NCI-H2029 (cell line): ENCODE measurements at places on chromosomes 3 and 15.

DNA sequence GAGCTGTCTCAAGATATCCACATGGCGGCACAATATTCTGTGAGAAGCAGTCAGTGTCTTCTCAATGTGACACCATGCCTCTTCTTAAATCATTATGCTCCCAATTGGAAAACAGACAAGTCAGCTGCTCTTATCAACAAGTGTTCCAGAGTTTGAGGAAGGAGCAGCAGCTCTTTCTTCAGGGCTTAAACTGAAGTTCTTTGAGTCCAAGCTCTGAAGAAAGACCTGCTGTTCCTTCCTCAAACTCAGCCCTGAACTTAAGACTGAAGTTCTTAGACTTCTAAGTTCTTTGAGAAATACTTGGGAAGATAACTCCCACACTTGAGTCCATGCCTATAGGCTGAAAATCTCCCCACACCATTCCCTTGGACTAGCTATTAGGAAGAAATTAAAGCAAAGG is 43.4 kb downstream of the NPTN start:
- DNase-seq, result no peak

DNA sequence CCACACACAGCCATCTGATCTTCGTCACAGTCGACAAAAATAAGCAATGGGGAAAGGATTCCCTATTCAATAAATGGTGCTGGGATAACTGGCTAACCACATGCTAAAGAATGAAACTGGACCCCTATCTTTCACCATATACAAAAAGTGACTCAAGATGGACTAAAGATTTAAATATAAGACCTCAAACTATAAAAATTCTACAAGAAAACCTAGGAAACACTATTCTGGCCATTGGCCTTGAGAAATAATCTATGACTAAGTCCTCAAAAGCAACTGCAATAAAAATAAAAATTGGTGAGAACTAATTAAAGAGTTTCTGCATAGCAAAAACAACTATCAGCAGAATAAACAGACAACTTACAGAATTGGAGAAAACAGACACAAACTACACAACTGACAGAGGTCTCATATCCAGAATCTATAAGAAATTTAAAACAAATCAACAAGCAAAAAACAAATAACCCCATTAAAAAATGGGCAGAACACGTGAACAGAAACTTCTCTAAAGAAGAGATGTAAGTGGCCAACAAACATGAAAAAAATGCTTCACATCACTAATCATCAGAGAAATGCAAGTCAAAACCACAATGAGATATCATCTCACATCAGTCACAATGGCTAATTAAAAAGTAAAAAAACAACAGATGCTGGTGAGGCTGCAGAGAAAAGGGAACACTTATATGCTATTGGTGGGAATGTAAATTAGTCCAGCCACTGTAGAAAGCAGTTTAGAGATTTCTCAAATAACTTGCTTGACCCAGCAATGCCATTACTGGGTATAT is 104.0 kb downstream of the NR1I2 start:
- DNase-seq, result no peak

DNA sequence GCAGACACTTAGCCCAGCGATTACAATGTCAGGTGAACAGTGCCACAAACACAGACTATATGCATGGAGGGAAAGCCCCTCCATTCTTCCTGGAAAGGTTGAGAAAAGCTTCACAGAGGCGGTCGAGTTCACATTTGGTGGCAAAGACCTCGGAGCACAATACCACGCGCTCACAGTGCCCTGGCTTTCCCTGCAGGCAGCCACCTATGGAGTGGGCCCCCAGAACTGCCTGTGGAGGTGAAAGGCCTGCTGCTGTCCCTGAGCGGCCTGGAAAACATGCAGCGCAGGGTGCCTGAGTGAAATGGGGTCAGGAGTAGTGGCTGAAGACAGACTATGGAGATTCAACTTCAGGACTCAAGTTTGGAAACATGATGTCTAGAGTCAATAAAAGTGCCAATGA is 26.9 kb downstream of the PDIA5 start:
- no peak for DNase-seq

DNA sequence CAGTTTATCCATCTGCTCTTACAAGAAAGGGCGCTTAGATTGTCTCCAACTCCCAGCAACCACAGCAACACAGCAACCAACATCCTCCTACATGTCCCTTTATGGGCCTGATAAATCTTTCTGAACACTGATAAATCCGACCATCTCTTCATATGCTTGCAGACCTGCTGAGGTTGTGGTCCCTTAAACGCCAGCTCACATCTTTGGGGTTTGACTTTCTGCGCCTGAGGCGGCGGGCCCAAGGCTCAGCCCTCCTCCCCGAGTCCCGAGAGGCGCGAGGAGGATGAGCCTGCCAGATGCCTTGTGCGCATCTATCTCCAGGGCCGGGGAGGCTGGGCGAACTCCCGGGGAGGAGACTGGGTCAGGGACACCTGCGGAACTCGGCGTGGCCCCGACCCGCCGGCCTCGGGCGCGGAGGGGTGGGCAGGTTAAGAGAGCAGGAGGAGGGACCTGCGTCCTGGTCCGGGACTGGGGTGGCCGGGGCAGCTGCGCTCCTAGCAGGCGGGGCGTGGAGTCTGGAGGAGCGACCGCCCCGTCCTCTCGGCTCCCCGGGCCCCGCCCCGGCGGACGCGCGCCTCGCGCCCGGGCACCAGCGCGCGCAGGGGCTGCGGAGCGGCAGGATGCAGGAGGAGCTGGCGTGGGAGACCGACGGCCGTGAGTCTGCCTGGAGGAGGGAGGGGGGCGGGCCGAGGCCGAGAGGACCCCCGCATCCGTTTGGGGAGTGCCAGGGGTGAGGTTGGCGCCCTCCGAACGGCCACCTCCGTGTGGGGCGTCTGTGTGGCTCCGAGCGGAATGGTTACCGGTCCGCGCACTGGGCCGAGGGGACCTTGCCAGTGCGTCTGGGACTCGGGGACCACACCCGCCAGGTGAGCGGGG is at the start of gene ANKDD1A:
TSS of gene ANKDD1A (plus strand) at position 592 of the 876 bp plus-strand sequence. CDS start at position 621, 29 bp downstream.
- no peak for DNase-seq

DNA sequence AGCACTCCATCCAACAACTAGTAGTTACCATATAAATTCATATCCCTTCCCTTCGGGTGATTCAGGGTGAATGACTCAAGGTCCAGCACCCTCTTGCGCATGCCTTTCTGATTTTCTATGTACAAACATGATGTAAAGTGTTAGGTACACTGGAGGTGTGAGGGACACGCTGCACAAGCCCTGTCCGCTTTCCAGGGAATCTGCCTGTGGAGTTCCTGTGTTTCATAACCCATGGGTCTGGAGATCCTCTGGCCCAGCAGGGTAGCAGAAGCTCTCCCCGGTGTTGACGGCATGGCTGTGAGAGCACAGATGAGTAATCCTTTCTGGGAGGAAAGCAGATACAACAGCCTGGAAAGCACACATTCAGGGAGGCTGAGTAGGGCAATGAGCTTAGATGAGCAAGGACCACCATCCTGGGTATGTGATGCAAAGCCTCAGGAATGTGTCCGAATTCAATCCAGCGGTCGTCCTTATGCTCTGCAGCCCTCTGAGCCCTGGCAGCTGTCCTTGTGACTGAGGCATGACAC is 142.9 kb upstream of the TP63 start:
- DNase-seq, result no peak
